SK-N-MC (cell line): ENCODE measurements at places on chromosomes 12 and 14.

- DNase-seq, result no peak
Observed at GRCh38 chr12:106301241-106301610, 1.3 kb upstream of the TCP11L2 start.

DNA sequence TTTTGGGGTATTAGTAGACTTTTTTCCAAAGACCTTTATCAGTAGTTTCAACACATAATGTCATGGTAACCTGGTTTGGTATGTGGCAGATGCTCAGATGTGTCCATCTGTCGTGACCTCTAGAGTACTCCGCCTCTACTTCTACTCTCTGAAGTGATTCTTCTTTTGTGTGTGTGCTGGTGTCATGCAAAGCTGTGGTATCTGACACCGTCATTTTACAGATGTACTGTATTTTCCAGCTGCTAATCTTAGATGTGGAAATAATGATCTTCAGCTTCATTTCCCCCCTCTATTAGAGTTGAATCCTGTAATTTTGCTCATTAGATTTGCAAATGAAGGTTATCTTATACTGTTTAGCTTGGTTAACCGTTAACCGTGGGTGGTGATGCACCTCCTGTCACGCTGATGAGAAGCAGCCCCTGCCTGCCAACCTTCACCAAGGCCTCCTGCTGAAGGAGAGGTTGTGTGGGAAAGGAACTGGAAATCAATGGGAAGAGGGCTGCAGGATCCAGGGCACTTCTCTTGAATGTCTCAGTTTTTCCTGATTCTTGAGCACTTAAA, 222.4 kb upstream of the AMIGO2 start:
- no peak for DNase-seq

GRCh38 chr14:54839701-54840119, 62.9 kb downstream of the GCH1 start:
- DNase-seq, result no peak

DNA sequence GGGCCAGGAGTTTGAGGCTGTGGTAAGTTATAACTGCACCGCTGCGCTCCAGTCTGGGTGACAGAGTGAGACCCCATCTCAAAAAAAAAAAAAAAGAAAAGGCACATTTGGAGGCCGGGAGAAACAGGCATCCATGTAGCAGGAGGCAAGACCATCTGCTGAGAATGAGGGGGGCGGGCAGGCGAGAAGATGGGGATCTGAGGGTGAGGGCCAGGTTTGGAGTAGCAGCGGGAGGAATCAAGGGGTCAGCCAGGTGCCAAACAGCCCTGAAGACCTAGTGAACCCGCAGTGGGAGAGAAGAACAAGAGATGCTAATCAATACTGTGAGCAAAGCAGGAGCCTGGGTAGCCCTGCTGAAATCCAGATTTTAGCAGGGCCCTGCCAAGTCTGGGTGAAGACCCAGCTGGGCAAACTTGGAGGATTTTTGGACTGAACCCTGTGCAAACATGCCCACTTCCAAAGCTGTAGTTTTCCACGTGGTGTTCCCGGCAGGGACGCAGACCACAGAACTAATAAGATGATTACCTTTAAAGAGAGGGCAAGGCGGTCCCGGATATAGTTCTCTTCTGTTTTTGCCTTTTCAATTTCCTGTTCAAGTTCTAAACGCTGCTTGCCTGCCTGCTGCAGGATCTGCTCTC, 61.0 kb downstream of the NIN start:
- no peak for DNase-seq

GRCh38 chr12:23626791-23627190, 322.7 kb downstream of the SOX5 start:
- no peak for DNase-seq

GRCh38 chr14:36021030-36021422, 155.5 kb downstream of the PTCSC3 start:
- no peak for DNase-seq
